Left lung (tissue), 14 donors: ENCODE measurements at places on chromosomes 3 and 15. TPM values are rescaled to one million over a fixed set of nuclear protein-coding genes. Genes with fewer than 3 reads are reported as not detected.

GRCh38 chr3:37050282-37050681 is 57.0 kb downstream of the MLH1 start:
- DNase-seq, result no peak

GRCh38 chr15:56806148-56806536 is 72.8 kb upstream of the ZNF280D start:
- DNase-seq, result no peak

- DNase-seq, result no peak
Measured at GRCh38 chr3:197317250-197317963, 19.0 kb upstream of the DLG1 start.

DNA sequence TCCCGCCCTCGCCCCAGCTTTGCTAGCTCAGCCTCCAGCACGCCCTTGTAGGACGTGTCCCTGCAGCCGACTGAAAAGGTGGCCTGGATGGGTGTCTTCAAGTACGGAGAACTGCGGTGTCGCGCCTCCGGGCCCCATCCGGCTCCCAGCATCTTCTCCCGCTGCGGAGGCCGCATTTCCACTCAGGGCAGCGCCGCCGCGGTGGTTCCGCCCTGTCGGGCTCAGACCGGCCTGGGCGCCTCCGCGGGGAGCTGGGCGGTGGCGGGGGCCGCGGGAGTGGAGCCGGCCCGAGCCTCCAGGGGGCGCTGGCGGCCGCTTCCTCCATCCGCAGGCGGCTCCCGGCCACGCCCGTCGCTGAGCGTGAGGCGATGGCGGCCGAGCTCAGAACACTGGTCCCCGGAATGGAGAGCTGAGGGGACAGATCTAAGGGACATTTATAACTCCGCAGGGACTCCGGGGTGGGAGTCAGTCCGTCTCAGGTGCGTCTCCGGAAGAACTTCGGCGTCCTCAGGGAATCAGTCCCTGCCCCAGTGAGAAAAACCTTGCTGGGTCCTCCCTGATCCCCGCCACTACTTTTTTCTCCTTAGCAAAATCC is 13.6 kb upstream of the SMCO1 start:
- peak; percentile 74 for DNase-seq

DNA sequence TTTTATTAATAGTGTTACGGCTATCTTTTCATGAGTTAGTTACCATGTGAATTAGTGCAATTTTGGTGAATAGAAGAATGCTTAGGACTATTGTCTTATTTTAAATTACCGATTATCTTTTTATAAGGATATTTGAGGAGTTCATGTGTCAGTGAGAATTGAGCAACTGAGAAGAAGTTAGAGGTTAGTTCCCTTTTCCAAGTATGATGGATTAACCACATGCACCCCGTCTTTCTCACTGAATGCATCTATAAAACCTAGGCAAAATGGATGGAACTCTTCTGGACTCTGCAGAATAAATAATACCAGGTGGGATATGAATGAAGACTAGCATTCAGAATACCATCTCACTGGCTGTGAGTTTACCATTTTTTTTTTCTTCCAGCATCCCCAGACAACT is 74.3 kb downstream of the TCF12 start:
- DNase-seq, result no peak

GRCh38 chr3:36405190-36405589 is 24.9 kb downstream of the STAC start:
- DNase-seq, result no peak

DNA sequence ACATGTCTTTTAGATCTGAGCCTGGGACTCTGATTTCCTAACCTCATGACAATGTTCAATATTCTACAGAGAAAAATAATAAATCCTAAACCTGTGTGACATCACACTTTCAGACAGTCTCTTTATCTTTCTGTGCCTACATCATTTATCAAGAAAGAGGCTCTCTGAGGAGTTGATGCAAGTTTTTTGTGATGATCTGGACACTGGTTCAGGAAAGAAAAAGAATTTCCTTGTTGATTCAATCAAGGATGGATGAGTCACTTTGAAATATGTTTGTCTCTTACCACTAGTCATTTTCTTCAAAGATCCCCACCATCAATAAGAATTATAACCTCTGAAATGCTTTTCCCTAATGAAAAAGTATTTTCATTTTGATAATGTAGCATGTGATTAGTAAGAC is 404.6 kb downstream of the WDR72 start:
- no peak for DNase-seq

DNA sequence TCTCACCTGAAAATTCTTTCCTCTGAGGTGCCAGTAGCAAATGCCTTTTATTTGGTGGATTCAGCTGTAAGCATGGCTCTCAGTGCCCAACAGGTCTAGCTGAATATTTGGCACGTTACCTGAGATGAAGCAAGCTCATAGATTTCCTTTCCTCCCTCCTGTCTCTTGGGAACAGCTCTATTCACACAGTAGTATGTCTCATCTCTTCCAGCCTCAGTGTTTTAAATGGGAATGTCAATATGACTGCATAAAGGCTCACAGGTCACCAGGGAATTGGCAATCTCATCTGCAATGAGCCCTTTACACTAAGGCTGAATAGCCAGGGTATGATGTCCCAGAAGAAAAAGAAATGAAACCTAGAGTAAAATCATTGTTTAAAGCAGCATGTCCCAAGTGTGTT is 733.5 kb downstream of the NTRK3 start:
- DNase-seq, result no peak

- no peak for DNase-seq
Measured at GRCh38 chr3:63988943-63989342, 34.4 kb downstream of the PSMD6 start.

- no peak for DNase-seq
Measured at GRCh38 chr3:112736805-112737566, 96.0 kb upstream of the CCDC80 start.

- no peak for DNase-seq
Measured at GRCh38 chr3:50275996-50276761, 2.7 kb upstream of the LSMEM2 start.

DNA sequence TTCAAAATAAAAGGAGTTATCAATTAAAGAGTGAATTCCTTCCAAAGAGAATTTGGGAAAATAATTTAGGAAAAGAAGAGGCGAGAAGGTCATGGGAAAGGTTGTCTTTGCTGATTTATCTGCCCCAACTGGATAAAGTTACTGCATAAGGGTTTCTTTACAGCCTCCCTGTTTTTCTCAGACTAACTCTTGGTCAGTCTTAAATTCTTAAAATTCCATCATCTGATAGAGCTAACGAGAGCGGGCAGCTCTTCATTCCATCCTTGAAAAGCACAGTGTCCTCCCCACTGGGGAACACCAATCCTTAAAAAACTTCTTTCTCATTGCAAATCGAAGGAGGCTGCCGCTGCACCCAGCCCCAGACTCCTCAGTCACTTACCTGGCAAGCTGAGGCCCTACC is 107.2 kb downstream of the PGPEP1L start:
- DNase-seq, result no peak

Gene OXNAD1
- 11.5 TPM for polyA plus RNA-seq

Gene PAQR9
- 0.11 TPM for polyA plus RNA-seq

Gene KCNMB3
- polyA plus RNA-seq, result 9.2 TPM

Gene NLGN1
- 10.0 TPM for polyA plus RNA-seq

Gene XIRP1
- 0.06 TPM for polyA plus RNA-seq
